T1000 (cell line): ENCODE measurements at places on chromosomes 7 and 10.

GRCh38 chr10:10667466-10667865, 350.2 kb upstream of the CELF2 start:
- no peak for DNase-seq

GRCh38 chr7:74474271-74474865, 20.7 kb downstream of the GTF2IRD1 start:
- DNase-seq, result no peak

- no peak for DNase-seq
These were observed 20.2 kb downstream of the MCU start for GRCh38 chr10:72712136-72712535.

GRCh38 chr7:135519871-135520270, 10.0 kb upstream of the CNOT4 start:
- no peak for DNase-seq

GRCh38 chr7:90723866-90724265, 127.7 kb downstream of the CDK14 start:
- DNase-seq, result no peak

DNA sequence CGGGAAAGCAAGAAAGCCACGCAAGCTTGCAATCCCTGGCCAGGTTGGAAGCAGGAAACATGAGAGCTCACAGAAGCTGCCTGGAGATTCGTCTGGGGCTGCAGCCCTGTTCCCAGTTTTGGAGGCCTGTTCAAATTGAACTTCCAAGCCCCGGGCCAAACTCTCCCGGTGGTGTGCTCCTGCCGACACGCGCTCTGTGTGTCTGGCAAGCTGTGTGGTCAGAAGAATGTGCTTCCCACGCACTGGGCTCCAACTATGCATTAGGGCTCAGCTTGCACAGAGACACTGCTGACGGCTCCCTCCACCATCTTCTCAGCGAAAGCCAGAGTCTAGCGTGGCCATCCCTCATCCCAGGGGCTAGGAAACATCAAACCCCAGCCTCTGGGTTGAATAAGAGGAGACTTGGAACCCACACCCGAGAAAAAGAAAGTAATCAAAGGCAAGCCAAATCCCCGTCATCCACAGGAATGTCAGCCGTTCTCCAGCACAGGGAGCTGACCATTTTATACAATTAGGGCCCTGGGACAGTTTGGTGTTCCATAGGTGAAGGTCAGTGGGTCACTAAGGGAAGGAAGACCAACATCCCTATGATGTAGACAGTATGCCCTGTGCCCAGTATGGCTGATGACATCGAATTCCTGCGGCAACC, 107.2 kb downstream of the FGFR2 start:
- no peak for DNase-seq

- no peak for DNase-seq
These were observed 47.1 kb downstream of the COL17A1 start for GRCh38 chr10:104038537-104038936.

GRCh38 chr7:153452661-153453060, 599.5 kb upstream of the DPP6 start:
- DNase-seq, result no peak

DNA sequence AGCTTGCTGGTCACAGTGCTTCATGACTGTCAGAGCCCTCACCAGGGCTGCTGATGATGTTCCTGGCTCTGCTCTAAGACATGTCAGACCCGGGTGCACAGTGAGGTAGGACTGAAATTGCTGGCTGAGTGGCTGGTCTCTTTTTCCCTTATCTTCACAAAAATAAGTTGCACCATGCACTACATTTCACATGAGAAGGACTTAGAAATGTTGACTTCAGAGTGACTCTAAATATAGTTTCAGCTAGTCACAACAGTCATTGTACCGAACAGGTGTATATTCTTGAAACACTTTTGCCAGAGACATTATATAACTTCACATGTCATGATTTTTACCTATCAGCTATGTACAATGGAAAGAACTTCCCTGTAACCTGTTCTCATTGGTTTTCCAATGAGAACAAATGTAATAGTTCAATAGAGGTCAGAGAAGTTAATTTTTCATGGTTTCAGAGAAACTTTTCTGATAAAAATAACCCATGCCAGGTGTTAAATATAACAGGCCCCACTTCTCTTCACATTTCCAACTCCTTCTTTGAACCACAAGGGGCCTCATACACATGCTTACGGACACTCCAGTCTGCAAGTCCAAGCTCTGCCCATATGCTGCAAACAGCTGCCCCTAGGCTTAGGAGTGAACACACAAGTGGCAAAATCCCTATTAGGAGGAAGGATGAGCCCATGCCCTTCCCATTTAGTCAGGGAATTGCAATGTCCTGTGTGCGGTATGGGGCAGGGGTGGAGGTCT, 115.6 kb downstream of the CDK6 start:
- DNase-seq, result no peak
